SK-N-SH (cell line): ENCODE measurements at places on chromosomes 3 and 15.

DNA sequence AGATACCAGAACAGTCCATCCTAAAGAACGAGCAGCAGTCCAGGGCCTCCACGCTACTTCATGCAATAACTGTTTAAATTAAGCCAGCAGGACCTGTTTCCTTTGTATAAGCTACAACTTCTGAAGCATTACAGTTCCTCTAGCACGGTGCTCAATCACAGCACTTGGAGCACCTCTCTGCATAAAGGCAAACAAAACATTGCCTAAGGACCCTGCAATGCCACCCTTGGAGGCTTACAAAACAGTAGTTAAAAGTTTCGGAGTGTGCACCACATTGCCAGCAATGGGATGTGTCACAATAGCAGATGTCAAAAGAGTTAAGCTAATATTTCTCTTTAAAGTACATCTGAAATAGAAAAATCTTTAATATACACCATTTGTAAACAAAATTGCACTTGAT, 2.6 kb upstream of the VPS39 start:
- DNase-seq, result no peak

GRCh38 chr15:73079565-73079964, 27.3 kb downstream of the NEO1 start:
- DNase-seq, result no peak

DNA sequence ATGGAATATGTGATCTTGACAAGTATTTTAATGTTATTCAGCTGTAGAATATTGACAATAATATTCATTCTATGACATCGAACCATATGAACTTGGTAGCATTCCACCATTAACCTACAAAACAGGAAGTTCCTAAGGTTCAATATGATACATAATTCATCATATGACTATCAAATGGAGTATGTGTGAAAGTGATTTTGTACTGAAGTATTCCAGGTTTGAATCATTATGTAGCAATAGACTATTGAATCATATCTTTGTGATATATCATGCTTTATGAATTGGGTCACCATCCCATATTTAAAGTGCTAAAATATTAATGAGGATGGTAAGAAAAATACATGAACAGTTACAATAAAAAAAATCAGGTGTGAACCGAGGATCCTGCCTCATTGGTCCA, 95.1 kb downstream of the TP63 start:
- DNase-seq, result no peak

DNA sequence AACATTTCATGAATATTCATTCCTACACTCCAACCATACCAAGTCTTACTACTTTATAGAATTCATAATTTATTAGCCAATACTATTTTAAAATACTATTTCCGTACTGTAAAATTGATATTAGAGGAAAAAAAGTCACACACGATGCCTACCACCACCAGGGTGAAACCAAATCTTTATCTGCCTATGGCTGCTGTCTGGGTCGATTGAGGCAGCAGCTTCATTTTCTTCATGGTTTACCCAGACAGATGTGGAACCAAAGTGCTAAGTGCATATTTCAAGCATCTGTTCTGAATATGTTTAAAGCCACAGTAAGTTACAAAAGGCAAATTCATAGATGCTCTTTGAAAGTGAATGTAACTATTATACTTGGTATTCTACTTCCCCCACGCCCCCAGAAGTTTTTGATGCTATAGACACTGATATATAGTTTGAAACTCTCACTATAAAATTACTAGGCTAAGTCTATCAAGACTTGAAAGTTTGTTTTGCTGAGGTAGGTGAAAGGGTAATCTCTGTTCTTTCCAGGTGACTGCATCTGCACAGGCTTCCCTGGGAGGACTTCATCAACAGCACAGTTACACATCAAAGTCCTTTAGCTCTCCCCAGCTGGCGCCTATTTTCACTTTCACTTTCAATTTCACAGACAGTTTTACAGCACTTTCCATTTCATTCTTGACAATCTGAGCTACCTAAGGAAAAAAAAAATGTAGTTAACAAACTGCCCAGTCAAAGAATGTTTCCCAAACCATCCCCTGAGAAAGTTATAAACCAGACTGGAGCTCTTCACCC, 113.9 kb downstream of the POLQ start:
- no peak for DNase-seq

DNA sequence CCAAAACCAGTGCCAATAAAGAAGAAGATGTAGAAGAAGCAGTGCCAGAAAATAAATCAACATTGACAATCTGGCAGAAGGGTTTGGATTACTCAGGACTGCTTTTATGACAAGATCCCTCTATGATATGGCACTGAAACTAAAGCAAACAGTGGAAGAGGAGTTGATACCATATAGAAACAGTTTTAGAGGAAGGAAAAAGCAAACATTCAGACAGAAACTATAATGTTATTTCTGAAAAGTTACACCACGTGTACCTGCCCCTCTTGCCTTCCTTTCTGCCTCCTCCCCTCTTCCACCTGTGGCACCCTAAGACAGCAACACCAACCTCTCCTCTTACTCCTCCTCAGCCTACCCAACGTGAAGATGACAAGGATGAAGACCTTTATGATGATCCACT, 63.0 kb downstream of the SFMBT1 start:
- no peak for DNase-seq

GRCh38 chr15:101366853-101367252, 71.8 kb upstream of the SNRPA1 start:
- no peak for DNase-seq

DNA sequence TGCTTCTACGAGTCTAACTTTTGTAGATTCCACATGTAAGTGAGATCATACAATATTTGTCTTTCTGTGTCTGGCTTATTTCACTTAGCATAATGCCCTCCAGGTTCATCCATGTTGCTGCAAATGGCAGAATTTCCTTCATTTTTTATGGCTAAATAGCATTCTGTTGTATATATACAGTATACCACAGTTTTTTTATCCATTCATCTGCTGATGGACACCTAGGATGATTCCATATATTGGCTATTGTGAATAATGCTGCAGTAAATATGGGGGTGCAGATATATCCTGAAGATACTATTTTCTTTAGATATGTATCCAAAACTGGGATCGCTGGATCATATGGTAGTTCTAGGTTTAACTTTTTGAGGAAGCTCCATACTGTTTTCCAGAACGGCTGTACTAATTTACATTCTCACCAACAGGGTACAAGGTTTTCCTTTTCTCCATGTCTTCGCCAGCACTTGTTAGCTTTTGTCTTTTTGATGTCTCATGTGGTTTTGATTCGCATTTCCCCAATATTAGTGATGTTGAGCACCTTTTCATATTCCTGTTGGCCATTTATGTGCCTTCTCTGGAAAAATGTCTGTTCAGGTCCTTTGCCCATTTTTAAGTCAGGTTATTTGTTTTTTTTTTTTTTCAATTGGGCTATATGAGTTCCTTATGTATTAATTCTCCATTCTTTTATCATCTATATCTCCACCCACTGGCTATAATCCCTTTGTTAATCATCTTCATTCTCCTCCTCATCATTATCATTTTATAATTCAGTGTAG, 26.9 kb downstream of the CHCHD4 start:
- no peak for DNase-seq

DNA sequence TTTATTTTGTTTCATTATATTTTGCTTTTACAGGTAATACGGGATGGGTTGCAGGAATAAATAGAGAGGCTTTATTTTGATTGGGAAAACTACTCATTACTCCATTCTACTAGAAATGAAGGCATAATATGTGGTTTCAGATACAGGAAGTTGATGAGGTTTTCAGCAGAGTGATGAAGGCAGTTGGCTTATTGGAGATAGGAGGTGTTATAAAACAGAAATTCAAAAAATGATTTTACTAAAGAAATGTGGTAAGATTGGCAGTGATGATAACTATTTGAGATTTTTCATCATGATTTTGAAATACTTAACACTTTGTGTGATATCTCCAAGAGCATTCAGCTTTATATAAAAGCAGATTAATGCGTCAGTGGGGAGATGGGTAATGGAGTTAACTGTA, 1445.7 kb upstream of the CADM2 start:
- DNase-seq, result no peak

DNA sequence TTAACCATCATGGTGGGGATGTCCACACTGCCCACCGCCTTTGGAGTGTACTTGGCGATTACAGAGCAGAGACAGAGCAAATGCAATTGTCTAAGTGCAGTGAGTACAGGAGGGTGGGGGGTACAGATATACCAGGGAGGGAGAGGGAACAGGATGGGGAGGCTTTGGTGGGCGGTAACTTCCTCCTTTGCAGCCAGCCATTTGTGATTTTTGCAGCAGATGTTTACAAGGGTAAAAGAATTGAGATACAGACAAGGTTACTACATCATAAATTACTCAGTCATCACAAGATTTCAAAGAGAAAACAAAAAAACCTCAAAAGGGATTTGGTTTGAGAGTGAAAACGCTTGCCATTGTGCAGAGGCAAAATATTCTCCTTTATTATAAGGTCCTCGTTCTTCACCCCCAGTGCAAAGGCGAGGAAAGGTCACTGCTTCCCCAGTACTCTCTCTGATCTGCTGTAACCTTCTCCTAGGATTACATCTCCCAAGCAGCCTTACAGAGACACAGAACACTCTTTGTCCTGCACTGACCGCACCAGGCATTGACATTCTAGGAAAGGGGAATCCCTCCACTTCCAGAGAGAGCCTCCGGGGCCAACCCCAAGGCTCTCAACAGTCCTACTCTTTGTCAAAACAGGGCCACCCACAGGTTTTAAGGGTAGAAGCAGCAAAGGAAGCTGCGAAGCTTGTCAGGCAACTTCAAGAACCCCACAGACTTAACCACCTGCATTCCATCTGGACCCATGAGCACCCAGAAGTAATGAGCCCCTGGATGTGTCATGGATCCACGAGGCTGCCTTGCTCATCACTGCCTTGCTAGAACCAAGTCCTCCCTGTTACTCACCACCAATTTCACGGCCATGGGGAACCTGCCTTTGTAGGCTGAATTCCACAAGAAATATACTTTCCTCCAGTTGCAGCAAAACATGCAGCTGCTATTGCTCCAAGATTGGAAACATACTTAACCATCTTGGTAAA, 117.3 kb downstream of the ADAMTS17 start:
- no peak for DNase-seq

DNA sequence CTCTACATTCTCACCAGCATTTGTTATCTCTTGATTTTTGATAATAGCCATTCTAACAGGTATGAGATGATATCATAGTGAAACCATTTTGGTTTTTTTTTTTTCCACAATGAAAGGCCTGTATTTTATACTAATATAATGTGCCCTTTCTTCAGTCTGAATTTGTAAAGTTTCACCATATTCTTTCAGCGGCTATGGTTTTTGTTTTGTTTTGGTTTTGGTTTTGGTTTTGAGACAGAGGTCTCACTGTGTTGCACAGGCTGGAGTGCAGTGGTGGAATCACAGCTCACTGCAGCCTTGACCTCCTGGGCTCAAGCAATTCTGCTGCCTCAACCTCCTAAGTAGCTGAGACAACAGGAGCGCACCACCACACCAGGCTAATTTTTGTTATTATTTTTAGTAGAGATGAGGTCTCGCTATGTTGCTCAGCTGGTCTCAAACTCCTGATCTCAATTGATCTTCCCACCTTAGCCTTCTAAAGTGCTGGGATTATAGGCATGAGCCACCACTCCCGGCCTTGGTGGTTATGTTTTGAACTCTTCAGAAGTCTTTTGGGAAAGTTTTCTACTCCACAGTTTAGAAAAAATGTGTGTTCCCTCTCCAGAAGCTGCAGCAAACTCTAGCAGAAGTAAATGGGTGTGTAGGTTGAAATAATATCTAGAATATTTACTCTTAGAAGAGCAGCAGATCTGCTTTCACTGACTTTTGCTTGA, 110.2 kb upstream of the UMPS start:
- DNase-seq, result no peak
